Heart right ventricle (tissue), 16 donors: ENCODE measurements at places on chromosomes 11 and 22. TPM values are rescaled to one million over a fixed set of nuclear protein-coding genes. Genes with fewer than 3 reads are reported as not detected.

Gene NTM
- 1.1 TPM for total RNA-seq

DNA sequence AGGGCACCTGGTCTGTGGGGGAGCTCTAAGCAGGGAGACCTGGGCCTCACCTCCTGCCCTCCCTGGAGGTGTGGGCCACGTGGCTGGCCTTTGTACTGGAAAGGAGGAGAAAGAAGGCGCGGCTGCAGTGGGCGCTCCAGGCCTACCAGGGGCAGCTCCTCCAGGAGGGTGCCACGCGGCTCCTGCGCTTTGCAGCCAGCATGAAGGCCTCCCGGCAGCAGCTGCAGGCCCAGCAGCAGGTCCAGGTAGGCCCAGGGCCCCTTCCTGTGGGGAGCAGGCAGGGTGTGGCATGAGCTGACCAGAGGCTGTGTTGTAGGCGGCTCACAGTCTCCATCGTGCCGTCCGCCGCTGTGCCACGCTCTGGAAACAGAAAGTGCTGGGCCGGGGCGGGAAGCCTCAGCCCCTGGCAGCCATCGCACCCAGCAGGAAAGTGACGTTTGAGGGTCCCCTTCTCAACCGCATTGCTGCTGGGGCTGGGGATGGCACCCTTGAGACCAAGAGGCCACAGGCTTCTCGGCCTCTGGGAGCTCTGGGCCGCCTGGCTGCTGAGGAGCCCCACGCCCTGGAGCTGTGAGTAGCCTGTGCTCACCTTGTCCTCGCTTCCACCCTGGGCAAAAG lies 48.6 kb downstream of the PISD start:
- no peaks in the 10 kb centered on the region for H3K27me3 ChIP-seq
- no peak overlapping the region for H3K27ac ChIP-seq
- no peak for DNase-seq
- no peak overlapping the region for H3K4me3 ChIP-seq

DNA sequence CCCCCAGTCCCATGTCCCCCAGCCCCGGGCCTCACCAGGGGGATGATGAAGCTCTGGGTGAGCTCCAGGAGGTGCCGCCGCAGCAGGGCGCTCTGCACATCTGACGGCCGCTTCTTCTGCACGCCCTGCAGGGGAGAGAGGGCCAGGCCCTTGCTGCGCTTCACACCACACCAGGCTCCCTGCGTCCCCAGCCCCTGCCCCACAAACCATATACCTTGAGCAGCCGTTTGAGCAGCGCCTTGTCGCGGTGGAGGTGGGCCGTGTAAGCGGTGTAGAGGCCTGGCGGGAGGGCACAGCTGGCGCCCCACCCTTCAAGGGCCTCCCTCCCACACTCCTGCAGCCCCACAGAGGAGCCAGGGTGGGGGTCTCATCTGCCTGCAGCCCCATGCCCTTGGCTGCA lies 6.2 kb upstream of the PLXNB2 start:
- peaks cover 13% of the 10 kb centered on the region for H3K4me1 ChIP-seq
- no peak for DNase-seq
- no peaks in the 10 kb centered on the region for H3K36me3 ChIP-seq
- no peak overlapping the region for H3K4me3 ChIP-seq

- no peaks in the 10 kb centered on the region for H3K36me3 ChIP-seq
- no peaks in the 10 kb centered on the region for H3K27me3 ChIP-seq
- peaks cover 68% of the 10 kb centered on the region for H3K4me1 ChIP-seq
- no peak for DNase-seq
- no peak overlapping the region for H3K4me3 ChIP-seq
- H3K27ac ChIP-seq: no peak overlapping the region
Measured at GRCh38 chr11:11580012-11580411, 41.8 kb downstream of the GALNT18 start.

DNA sequence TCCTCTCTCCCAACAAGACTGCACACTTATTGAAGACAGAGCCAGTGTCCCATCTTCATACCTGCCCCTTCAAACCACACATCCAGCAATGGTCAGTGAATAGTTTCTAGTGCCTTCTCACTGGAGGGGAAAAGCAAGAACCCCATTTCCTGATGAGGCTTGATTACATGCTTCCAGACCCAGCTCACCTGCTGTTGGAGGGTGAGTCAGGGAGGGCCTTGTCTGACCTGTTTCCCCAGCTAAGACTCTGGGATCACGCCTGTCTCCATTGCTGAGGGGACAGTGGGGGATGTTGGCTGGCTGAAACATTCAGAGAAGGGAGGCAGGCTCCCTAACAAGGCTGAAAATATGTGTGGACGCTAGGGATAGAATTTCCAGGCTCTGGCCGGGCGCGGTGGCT lies 27.5 kb upstream of the ZDHHC13 start:
- H3K4me1 ChIP-seq: no peaks in the 10 kb centered on the region
- H3K27me3 ChIP-seq: peaks cover under 1% of the 10 kb centered on the region
- no peak overlapping the region for H3K27ac ChIP-seq

GRCh38 chr11:90208857-90209256 lies 14.0 kb downstream of the CHORDC1 start:
- H3K27ac ChIP-seq: no peak overlapping the region
- H3K27me3 ChIP-seq: no peaks in the 10 kb centered on the region
- H3K36me3 ChIP-seq: peaks cover 100% of the 10 kb centered on the region
- no peak for DNase-seq
- no peaks in the 10 kb centered on the region for H3K4me1 ChIP-seq
- no peak overlapping the region for H3K4me3 ChIP-seq

GRCh38 chr11:75691804-75692203 lies 23.0 kb upstream of the MAP6 start:
- no peaks in the 10 kb centered on the region for H3K4me1 ChIP-seq
- no peaks in the 10 kb centered on the region for H3K36me3 ChIP-seq
- H3K27ac ChIP-seq: no peak overlapping the region
- DNase-seq: no peak
- H3K4me3 ChIP-seq: no peak overlapping the region
- peaks cover 4% of the 10 kb centered on the region for H3K27me3 ChIP-seq
